Renal cortical epithelial cell (primary cell): ENCODE measurements at places on chromosomes 12 and 14.
A peak's percentile ranks its signal among the peaks of the same experiment; 100 is the strongest.

- DNase-seq: peak; percentile 32
These were observed 493.8 kb downstream of the NPAS3 start for GRCh38 chr14:33432407-33433023.

- DNase-seq: no peak
These were observed 229.7 kb upstream of the GARIN2 start for GRCh38 chr14:66959437-66960050.

- no peak for DNase-seq
These were observed 90.2 kb downstream of the TTLL5 start for GRCh38 chr14:75751296-75751695.

GRCh38 chr14:88849716-88850115 is 25.3 kb downstream of the TTC8 start:
- DNase-seq: no peak

DNA sequence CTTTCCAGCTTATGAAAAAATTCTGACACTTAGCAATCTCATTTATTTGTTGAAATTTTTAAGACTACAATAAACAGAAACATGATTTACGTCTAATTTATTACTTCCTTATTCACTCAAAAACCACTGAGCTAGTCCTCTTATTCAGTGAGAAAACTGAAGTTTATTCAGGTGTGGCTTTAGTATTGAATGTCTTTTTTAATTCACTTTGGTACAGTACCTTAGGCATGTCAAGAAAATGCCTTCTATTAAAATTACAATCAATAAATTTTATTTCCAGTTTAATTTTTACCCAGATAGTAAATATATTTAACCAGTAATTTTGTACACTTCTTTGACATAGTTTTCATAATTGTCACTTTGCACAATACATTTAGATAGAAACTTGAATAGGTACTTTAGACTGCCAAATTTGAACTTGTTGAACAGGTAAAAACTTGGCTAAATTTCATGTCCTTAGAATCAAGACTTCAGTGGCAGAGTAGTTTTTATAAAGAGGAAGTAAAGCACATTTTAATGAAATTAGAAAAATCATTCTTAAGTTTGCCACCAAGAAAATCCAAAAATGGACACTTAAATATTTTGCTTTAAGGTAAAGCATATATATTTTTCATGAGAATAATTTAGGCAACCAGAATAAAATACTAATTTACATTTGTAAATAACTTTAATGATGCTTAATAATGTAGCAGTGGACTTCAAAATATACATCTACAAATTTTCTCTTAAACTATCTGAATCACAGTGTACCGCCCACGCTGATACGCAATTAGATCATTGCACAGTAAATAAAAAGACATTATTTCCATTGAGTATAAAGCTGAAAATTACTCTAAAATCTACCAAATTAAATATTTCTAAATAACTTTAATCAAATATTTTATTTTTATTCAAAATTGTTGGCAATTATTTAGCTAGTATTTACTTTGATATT is 159.1 kb downstream of the RASSF9 start:
- DNase-seq: no peak

GRCh38 chr12:119115296-119115905 is 63.3 kb upstream of the HSPB8 start:
- DNase-seq: peak; percentile 35
